CD4-positive, alpha-beta T cell (primary cell): ENCODE measurements at places on chromosomes 5 and 9.

- DNase-seq = no peak
Observed at GRCh38 chr9:98899408-98900056, 44.2 kb upstream of the COL15A1 start.

- no peak for DNase-seq
Observed at GRCh38 chr5:143447983-143448382, 44.5 kb upstream of the NR3C1 start.

DNA sequence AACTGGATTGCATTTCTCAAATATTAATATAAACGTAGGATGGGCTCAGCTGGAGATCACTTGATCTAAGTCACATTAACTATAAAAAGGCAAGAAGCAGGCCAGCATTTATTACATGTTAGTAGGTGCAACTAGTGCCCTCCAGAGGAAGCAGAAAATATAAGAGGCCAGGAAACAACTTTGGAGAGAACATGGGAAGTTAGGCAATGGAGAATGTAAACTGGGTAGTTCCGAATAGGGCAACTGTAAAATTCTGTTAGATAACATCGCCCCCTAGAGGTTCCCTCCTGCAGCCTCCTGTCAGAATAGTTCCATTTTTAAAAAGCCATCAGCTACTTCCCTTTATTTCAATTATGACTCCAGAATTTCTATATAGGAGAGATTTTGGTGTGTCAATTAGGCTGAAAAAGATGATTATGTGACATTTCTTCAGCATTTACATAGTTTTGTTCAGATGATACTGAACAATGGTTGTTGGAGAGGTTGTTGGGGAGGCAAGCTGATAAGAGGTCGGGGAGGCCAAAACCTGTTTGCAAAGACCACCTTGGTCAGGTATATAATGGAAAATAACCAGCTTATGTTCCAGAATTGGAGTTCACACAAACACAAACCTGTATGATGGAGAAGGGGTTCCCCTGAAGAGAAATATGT, 22.4 kb downstream of the CCL28 start:
- peak; percentile 79 for DNase-seq

- no peak for DNase-seq
Observed at GRCh38 chr9:124347206-124347967, 67.9 kb downstream of the PSMB7 start.

DNA sequence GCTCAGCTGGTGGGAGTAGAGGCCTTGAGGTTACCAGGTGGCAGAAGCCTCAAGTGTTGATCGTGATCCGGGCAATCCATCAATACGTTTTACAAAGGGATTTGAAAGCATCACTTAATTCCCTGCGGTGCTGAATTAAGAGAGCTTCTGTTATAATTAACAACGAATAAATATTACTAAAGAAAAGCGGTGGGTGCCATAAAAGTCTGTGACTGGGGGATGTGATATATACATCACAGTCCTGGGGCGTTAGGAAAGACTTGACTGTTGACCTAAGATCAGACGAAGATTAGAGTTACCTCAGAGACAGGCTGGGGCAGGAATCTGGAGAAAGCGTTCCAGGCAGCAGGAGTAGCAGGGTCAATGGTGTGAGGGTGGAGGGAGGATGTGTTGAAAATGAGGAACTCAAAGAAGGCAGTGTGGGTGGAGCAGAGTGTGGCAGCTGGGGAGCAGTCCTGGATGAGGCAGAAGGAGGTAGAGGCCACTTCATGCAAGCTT, 6.7 kb upstream of the C5orf63 start:
- no peak for DNase-seq

DNA sequence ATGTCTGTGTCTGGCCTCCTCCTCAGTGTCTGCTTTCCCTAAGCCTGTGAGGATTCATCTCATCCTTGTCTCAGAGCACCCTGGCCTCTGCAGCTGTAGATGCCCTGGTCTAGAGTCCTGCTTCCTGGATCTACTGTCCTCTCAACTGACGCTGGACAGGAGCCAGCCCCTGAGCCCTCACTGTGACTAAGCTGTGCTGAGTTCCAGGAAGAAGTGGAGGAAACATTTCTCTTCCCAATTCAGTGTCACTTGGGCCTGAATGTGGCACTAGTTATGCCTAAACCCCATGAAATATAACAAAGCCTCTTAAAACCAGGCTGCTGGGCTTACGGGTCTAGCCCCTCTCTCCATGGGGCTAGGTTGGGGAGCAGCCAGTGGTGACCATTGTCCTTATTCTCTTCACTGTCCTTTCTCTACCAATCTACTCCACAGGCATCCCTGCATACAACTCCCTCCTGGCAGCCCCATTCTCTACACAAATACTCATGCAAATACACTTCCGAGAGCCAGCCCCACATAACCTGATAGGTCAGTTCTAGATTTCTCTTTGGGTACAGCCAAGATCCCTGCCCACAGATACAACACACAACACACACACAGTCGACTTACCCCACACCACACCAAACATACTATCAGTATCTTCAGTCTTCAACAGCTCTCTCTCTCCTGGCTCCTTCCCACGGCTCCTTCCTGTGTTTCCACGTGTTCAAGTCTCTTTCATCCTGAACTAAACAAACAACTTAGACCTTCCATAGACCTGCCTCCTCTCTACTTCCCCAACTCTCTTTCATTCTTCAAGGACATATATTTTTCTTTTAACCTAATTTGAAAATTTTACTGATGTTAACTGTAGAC, 220.8 kb downstream of the SNX18 start:
- no peak for DNase-seq
